Activated CD8-positive, alpha-beta T cell treated with anti-CD3 and anti-CD28 coated beads, Interleukin-2, amount 10 ng/mL, durations not matched to agents 7 days and 5 days (primary cell): ENCODE measurements at places on chromosomes 1 and 21. TPM values are rescaled to one million over a fixed set of nuclear protein-coding genes. Genes with fewer than 3 reads are reported as not detected.

Gene FCRL4
- total RNA-seq: not detected

Gene CD48
- total RNA-seq: 325 TPM

Gene OR2G6
- not detected for total RNA-seq

Gene PM20D1
- 0.16 TPM for total RNA-seq

Gene CRNN
- total RNA-seq: not detected

Gene FLG2
- total RNA-seq: not detected

Gene PTPN14
- total RNA-seq: 0.21 TPM

Gene MPZL1
- 12.5 TPM for total RNA-seq

Gene CAMK1G
- total RNA-seq: not detected

Gene AIM2
- 0.99 TPM for total RNA-seq

Gene ACOT11
- 1.6 TPM for total RNA-seq

Gene PLEKHO1
- total RNA-seq: 154 TPM

Gene HSD3B1
- total RNA-seq: not detected

DNA sequence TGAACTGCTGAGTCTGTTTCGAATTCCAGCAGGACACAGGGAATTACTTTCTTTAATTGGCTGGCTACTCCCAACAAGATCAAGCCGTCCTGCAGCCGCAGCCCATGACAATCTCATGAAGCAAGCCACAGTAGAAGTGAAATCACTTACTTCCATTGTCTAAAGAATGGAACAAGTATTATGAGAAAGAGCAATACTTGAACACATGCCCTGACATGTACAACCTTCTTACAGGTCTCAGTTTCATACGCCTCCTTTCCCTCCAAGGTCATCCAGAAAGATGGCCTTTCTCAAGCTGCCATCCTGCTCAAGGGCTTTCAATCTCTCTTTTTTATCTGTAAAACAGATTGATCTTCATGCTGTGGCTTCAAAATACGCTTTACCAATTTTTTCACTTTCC lies 85.1 kb downstream of the PCSK9 start:
- DNase-seq: no peak

DNA sequence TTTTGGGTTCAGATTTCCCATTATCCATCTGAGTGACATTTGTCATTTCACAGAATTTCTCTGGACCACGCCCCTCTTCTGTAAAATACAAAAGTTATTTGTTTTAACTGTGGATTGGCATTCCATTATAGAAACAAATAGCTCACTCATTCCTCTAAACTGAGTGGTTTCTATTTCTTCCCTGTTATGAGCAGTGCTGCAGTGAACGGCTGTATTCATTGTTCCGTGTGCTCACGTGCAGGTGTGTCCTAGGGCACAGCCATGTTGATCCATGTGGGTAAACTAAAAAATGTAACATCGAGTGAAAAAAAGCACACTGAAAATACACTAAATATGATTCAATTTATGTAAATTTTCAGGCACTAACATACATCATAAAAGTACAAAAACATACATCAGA lies 27.0 kb upstream of the IL12RB2 start:
- DNase-seq: no peak

GRCh38 chr1:68819190-68819829 lies 322.4 kb upstream of the DEPDC1 start:
- no peak for DNase-seq

DNA sequence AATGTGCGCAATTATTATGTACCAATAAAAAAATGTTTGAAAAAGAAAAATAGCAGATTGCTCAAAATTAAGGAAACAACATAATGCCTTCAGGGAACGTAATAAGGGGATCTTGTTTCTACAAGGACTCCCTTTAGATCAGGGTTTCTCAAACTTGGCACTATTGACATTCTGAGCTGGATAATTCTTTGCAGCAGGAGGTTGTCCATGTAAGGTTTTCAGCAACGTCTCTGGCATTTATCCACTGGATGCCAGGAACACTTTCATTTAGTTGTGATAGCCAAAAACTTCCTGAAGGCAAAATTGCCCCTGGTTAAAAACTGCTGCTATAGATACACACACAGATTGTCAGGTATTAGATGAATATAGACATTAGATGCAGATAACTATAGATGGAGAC lies 666.7 kb upstream of the ADAMTS5 start:
- no peak for DNase-seq

DNA sequence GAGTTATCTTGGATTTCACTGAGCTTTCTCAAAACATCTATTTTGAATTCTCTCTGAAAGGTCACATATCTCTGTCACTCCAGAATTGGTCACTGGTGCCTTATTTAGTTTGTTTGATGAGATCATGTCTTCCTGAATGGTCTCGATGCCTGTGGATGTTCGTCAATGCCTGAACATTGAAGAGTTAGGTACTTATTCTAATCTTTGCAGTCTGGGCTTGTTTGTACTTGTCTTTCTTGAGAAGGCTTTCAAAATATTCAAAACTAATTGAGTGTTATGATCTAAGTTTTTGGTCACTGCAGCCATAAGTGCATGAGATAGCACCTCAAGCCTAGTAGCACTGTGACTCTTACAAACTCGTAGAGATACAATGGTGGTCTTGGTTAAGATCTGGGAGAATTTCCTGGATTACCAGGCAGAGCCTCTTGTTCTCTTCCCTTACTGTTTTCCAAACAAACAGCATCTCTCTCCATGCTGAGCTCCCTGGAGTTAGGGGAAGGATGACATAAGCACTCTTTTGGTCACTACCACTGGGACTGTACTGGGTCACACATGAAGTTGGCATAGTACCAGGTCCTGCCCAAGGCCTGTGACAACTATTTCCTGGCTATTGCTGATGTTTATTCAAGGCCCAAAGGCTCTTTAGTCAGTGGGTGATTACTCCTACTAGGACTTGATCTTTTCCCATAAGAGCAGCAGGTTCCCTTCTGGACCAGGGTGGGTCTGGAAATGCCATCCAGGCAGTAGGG lies 25.6 kb downstream of the SLC22A15 start:
- DNase-seq: no peak

- no peak for DNase-seq
Observed at GRCh38 chr1:54477153-54477561, 70.9 kb upstream of the ACOT11 start.

GRCh38 chr1:43557744-43558245 lies 27.1 kb downstream of the PTPRF start:
- DNase-seq: no peak

GRCh38 chr1:85577419-85578320 lies 2.9 kb upstream of the CCN1 start:
- peak; percentile 28 for DNase-seq

GRCh38 chr1:110643879-110644472 lies 30.8 kb downstream of the KCNA3 start:
- DNase-seq: no peak

- no peak for DNase-seq
Observed at GRCh38 chr21:45019076-45019886, 55.1 kb upstream of the ADARB1 start.

- no peak for DNase-seq
Observed at GRCh38 chr1:169475806-169476387, 9.8 kb downstream of the SLC19A2 start.

DNA sequence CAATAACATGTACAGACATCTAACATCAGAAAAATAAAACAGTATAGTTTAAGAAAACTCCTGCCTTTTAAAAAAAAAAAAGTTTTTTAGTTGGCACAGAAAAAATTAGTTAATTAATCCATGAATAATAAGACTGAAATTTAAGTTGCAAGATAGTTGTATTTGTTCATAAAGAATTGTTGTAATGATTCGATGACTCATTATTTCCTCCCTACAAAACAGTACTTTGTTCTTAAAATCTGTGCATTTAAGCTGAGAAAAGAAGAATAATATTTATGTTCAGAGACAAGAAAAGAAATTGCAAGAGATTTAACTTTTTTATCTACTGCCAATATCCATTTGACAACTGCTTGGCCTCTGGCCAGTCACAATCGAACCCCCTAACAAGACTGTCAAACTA lies 894.7 kb downstream of the ADGRL2 start:
- no peak for DNase-seq

DNA sequence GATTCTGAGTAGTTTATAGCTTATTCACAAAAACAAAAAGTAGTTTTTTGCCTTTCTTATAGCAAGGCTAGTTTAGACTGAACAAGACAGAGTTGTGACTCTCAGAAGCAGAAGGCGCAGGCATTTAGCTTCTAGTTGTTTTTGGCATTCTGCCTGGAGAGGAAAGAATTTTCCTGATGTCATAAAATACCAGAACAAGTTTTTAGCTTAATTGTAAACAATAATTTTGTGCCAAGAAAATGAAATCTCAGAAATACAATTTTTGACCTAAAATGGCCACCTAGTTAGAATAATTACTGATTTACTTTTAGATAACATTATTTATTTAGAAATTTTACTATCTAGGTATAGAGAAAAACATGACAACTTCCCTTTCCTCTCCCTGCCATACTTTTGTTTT lies 1.0 kb downstream of the DNAJB4 start:
- no peak for DNase-seq

- no peak for DNase-seq
Observed at GRCh38 chr1:153259387-153259786, at the start of gene LORICRIN. Gene LORICRIN (plus strand): TSS chr1:153259687. CDS start chr1:153260950, 1,263 bp downstream.

- peak; percentile 49 for DNase-seq
Observed at GRCh38 chr1:169105434-169106094, 926 bp upstream of the ATP1B1 start.

GRCh38 chr1:164982545-164982944 lies 374.0 kb downstream of the LMX1A start:
- DNase-seq: no peak

- no peak for DNase-seq
Observed at GRCh38 chr1:45385302-45385701, 45.1 kb upstream of the MUTYH start.

DNA sequence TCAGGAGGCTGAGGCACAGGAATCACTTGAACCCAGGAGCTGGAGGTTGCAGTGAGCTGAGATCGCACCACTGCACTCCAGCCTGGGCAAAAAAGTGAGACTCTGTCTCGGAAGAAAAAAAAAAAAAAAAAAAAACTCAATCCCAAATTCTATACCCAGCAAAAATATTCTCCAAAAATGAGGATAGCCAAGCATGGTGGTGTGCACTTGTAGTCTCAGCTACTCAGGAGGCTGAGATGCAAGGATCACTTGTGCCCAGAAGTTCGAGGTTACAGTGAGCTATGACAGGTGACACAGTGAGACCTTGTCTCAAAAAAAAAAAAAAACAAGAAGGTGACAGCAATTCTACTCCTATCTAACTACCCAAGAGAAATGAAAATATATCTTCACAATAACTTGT lies 6.4 kb downstream of the TMEM50B start:
- no peak for DNase-seq

DNA sequence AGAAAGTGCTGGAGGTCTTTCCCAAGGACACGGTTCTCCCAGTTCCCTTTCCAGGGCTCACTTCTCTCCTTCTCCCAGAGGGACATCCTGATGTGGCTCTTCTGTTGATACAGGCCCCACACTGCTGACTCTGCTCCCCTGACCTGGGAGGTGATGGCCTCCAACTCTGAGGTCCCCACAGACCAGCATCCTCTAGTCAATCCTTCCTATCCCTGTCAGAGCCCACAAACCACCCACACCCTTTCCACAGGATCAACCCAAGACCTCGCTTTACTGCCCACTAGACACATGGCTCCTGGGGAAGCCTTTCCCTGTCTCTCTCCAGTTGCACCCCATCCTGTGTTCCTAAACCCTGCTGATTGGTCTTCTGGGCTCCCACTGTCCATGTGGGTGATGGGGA lies 11.6 kb downstream of the SLAMF7 start:
- DNase-seq: no peak
